ENCODE measurements at places on chromosomes 6 and 20.

DNA sequence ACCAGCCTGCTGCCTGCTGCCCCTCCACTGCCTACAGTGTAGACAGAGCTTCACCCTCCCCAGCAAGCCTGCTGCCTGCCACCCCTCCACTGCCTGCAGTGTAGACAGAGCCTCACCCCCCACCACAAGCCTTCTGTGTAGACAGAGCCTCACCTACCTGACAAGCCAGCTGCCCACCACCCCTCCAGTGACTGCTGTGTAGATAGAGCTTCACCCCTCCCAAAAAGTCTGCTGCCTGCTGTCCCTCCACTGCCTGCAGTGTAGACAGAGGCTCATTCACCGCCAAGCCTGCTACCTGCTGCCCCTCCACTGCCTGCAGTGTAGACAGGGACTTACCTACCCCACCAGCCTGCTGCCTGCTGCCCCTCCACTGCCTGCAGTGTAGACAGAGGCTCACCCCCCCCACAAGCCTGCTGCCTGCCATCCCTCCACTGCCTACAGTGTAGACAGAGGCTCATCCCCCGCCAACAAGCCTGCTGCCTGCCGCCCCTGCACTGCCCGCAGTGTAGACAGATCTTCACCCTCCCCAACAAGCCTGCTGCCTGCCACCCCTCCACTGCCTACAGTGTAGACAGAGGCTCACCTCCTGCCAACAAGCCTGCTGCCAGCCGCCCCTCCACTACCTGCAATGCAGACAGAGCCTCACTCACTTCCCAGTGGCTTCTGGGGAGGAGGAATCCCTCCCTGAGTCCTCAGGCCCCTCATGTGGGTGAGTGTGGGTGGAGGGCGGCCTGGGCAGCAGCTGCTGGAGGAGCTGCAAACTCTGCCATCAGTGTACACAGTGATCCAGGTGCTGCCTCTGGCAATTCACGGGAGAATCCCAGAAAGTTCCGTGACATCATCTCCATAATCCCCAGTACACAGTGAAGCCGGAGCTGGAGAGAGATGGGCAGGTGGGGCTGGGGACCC, 140.9 kb downstream of the DLL1 start:
- no peak for DNase-seq

GRCh38 chr6:3527651-3527977, 70.8 kb upstream of the SLC22A23 start:
- DNase-seq: no peak

- no peak for DNase-seq
These were observed 1.7 kb downstream of the SOD2 start for GRCh38 chr6:159691133-159691962.

GRCh38 chr6:162493917-162494316, 233.6 kb downstream of the PRKN start:
- no peak for DNase-seq

DNA sequence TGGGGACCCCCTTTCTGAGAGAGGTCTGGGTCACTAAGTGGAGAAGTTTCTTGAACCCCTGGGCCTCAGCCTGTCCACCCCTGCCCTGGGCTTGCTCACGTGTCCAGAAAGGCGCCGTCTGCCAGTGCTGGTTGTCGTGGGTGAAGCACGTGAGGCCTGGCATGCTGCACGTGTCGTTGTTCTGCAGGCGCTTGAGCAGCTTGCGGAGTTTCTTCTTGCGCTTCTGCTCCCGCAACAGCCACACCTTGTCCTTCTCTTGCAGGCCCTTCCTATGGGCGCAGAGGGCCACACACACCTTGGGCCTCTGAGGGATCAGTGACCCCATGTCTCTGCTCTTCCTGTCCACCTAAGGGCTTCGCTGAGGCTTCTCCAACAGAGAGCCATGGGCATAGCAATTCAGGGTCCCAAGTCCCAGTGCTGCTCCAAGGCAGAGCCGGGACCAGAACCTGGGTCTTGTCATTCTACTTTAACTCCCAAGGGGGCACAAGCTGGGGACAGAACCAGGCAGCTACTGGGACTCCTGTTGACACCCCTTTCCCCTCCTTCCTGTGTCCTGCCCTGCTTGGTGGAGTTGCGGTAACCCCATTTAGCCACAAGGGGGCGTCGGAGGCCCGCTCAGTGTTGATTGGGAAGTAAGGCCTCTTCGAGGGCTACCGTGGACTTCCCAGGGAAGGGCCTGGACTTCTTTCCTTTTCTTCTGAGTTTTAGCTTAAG, 121.8 kb downstream of the SULF2 start:
- DNase-seq: peak; percentile 67

DNA sequence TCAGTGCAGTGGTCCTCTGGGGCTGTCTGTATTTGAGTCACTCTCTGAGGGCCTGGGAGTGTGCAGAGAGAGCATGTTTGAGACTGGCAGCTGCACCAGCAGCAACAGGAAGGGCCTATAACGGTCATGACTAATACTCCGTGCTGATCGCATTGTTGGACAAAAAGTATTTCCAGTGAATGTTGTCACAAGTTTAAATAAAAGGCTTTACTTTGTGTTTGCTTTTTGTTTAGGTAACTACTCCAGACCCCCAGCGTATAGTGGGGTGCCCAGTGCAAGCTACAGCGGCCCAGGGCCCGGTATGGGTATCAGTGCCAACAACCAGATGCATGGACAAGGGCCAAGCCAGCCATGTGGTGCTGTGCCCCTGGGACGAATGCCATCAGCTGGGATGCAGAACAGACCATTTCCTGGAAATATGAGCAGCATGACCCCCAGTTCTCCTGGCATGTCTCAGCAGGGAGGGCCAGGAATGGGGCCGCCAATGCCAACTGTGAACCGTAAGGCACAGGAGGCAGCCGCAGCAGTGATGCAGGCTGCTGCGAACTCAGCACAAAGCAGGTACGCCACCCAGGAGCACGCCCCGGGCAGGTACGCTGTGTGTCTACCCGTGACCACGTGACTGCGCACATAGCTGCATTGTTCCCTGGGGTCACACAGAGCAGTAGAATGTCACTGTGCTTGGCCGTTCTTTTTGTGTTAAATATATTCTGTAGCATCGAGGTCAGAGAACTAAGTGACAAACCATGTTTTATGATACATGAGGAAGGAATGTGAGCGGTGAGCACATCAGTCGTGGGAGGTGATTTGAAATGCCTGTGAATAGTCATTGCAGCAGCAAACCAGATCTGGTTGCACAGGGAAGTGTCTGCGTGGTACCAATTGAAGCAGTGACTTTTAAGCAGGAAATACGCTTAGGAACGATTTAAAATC, 174.7 kb downstream of the TMEM242 start:
- DNase-seq: peak; percentile 46

DNA sequence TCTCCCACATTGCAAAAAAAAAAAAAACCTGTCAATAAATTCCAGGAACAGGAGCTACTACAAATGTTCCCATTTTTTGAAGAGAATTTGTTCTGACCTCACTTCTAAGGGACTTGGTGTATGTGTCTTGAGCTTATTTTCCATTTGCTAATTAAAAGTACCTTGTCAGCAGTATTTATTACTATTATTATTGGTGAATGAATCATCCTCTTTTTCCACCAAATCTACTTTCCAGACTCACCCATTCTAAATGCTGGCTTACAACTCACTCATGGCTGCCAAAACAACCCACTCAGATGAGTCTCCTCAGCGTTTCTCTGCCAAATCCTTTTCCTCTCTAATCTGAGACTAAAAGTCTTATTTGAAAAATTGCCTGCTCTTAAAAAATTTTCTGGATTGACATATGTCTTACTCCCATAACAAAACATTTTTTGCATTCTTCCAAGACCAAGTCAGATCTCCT, 33.2 kb upstream of the TASP1 start:
- no peak for DNase-seq

- DNase-seq: no peak
These were observed 263.1 kb upstream of the SUPT3H start for GRCh38 chr6:45640811-45641210.

DNA sequence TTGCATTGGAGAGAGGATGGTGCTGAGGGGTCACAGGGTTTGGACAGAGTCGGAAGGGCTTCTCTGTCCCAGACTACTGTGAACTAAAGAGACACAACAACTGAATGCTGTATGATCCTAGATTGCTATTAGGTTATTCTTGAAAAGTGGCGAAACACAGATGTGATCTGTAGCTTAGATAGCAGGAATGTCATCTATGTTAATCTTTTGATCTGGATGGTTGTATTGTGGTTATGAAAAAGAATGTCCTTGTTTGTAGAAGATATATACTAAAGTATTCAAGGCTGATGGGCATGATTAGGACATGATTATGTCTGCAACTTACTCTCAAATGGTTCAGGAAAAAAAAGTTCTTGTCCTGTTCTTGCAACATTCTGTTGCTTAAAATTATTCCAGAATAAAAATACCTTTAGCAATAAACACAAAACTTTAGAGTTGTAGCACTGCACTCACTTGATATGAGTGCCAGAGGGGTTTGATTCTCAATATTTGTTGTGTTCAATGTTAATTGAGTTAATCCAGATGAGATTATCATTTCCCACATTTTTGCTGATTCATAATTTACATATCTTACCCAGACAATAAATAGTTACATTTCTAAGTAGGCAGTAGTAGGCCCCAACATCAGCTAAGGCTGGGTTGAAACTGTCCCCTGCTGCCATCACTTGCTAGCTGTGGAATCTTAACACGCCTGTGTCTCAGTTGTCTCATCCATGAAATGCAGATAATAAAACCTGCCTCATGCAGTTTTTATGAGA, 645.2 kb downstream of the KIF16B start:
- DNase-seq: no peak

DNA sequence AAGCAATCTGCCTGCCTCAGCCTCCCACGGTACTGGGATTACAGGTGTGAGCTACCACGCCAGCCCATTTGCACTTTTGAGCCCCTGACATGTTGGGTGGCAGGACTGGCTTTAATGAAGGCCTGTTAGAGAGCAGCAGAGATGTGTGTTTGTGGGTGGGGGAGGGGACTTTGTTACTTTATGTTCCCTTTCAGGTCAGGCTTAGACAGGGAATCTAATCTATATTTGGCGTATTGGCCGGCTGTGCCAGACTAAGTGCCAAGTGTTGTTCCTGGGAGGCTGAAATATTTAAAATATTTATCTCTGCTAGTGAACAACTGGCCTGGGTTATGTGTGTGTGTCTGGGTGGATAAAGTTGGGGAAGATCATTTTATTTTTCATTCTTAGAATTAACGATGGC, 6.1 kb downstream of the GMPR start:
- no peak for DNase-seq

DNA sequence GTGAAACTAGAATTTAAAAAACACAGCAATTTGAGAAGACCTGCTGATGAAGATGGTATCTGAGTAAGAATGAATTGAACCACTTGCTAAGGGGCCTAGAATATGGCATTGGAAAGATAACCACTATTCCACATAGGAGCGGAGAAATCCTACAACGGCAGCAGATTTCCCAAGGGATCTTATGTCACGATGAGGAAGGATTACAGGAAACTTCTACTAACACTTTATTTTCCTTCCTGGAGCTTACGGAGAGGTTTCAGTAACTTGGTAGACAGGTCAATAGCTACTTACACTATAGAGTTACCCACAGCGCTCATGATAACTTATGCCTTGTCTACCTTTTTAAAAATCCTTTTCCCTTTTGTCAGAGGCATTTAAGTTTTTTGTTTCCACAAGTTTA, 11.8 kb upstream of the TCF21 start:
- DNase-seq: no peak

DNA sequence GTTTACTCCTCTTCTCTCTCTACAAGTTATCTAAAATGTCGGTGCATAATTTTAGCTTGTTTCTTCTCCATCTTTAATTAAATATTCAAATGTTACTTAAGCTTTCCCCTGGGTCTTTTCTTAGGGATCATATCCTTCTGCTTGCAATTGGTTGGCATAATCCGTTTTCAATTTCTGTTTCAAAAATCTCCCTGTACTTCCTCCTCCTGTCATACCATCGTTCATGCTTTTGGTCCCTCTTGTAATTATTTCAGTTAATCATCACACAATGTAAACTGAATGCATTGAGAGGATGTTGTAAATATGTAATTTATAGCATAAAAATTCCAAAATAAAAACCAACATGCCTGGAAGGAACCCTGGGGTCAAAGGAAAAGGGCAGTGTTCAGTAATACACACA, 189.2 kb upstream of the RAB32 start:
- no peak for DNase-seq

DNA sequence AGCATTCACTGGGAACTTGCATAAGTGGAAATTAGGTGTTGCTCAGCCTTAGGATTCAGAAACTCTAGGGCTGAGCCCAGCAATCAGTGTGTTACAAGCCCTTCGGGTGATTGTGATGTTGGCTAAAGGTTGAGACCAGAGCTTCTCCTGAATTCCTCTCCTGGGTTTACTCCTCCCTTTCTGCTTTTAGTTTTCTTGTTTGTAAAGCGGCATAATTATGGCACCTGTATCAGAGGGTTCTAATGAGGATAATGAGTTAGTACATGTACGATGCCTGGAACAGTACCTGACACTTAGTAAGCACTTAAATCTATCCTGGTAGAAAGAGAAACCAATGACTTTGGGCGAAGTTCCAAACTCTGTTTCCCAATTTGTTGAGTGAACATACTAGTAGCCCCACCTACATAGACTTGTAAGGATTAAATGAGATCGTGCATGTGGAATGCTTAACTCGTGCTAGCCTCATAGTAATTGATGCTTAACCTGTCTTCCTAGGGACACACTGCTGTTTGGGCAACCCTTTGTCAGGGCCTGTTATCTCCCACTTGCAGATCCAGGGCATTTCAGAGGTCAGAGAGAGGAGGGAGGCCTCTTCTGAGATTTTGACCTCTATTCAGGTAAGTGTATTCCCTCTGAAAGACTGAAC, 932 bp upstream of the EZR start:
- no peak for DNase-seq

- no peak for DNase-seq
These were observed 824 bp upstream of the CSTL1 start for GRCh38 chr20:23438661-23439060.

- no peak for DNase-seq
These were observed 5.8 kb upstream of the MANBAL start for GRCh38 chr20:37283530-37284195.

DNA sequence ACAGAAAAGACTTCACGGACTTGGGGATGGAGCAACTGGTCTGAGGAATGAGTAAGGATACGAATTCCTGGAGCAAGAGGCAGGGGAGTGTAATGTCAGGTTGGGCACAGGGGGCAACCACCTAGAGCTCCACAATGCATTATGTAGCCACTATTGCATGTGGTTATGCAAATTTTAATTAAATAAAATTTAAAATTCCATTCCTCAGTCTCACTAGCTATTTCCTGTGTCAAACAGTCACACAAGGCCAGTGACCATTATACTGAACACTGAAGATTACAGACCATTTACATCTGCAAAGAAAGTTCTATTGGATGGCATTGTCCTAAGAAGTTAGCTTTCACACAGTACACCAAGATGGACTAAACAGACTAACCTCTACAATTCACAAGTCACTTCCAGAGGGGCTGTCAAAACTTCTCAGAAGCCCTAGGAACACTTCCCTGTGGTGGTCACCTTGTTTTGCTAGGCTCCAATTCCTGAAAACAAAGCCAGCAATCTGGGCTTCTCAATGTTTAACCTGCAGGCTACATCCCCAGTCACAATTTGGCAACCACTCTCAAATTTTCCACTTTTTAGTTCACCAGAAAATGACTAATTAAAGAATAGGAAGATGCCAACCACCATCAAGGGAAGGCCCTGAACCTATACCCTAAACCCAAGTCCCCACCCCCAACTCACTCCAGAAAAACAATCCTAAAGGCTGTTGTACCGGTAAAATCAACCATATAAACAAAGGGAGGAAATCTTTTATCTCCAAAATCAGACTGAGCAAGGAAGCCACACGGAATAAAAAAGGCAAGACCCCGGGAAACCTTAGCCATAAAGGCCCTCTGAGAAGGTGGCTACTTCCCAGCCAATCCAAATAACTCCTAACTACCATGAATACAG, 34.2 kb upstream of the C20orf203 start:
- DNase-seq: no peak

GRCh38 chr6:152598421-152598820, 38.7 kb downstream of the SYNE1 start:
- DNase-seq: no peak

GRCh38 chr20:19320005-19320404, 107.6 kb downstream of the SLC24A3 start:
- DNase-seq: no peak
